ENCODE measurements at places on chromosomes 3 and 15. TPM values are rescaled to one million over a fixed set of nuclear protein-coding genes. Genes with fewer than 3 reads are reported as not detected.

DNA sequence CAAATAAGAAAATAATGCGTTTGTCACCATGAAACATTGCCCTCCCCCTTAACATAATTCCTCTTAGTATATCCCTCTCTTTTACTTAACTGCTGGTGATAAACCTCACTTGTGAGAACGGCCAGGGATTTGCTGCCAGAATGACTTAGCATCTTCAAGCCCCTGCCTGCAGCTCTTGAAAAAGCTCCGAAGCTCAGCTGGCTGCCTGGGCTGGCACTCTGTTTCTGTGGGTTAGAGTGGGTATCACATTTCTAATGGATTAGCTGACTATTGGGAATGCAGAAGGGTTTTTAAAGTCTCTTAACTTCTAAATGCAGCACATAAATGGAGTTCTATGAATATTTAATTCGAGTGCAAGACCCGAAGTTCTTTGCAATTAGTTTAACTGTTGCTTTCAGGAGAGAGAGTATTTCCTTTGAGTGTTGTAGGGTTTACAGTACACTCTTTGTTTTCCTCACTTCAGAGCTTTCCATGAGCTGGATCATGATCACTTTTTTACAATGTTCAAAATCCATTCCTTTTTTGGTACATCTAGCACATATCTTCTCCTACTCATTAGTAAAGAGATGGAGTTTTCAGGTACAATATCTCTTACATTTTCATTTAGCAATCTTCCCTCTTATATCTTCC lies 124.7 kb upstream of the RBMS3 start:
- no peaks in the 10 kb centered on the region for H3K36me3 ChIP-seq
- H3K27ac ChIP-seq: no peak overlapping the region
- H3K27me3 ChIP-seq: no peaks in the 10 kb centered on the region
- H3K4me1 ChIP-seq: peaks cover 8% of the 10 kb centered on the region
- DNase-seq: no peak
- H3K4me3 ChIP-seq: no peak overlapping the region

GRCh38 chr3:87260270-87260669 lies 16.1 kb downstream of the POU1F1 start:
- H3K4me3 ChIP-seq: no peak overlapping the region
- H3K4me1 ChIP-seq: no peaks in the 10 kb centered on the region
- H3K36me3 ChIP-seq: no peaks in the 10 kb centered on the region

GRCh38 chr3:29302619-29303018 lies 21.7 kb downstream of the RBMS3 start:
- H3K27ac ChIP-seq: no peak overlapping the region
- no peaks in the 10 kb centered on the region for H3K27me3 ChIP-seq
- DNase-seq: no peak
- no peaks in the 10 kb centered on the region for H3K4me1 ChIP-seq

- H3K27me3 ChIP-seq: no peaks in the 10 kb centered on the region
- no peak overlapping the region for H3K4me3 ChIP-seq
- H3K27ac ChIP-seq: no peak overlapping the region
- no peaks in the 10 kb centered on the region for H3K4me1 ChIP-seq
Observed at GRCh38 chr3:114445233-114445632, 151.4 kb downstream of the TIGIT start.

DNA sequence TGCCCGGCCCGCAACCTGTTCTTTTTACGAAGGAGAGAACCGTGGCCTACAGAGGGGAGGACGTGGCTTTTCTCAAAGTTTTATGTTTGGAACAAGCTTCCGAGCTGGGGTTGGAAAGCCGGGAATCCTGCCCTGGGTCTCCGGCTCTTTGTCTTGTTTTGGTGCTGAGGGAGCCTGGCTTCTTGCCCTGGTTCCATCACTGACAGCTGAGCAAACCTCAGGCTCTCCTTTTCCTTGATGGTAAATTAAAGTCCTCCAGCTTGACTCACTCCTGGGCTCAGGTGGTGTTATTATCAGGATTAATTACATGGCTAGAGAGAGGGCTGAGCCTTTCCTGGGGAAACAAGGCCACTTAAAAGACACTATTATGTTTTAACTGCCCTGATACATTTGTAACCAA lies 289.5 kb upstream of the RGMA start:
- H3K27ac ChIP-seq: no peak overlapping the region
- H3K27me3 ChIP-seq: no peaks in the 10 kb centered on the region
- H3K36me3 ChIP-seq: no peaks in the 10 kb centered on the region
- no peak overlapping the region for H3K4me3 ChIP-seq

DNA sequence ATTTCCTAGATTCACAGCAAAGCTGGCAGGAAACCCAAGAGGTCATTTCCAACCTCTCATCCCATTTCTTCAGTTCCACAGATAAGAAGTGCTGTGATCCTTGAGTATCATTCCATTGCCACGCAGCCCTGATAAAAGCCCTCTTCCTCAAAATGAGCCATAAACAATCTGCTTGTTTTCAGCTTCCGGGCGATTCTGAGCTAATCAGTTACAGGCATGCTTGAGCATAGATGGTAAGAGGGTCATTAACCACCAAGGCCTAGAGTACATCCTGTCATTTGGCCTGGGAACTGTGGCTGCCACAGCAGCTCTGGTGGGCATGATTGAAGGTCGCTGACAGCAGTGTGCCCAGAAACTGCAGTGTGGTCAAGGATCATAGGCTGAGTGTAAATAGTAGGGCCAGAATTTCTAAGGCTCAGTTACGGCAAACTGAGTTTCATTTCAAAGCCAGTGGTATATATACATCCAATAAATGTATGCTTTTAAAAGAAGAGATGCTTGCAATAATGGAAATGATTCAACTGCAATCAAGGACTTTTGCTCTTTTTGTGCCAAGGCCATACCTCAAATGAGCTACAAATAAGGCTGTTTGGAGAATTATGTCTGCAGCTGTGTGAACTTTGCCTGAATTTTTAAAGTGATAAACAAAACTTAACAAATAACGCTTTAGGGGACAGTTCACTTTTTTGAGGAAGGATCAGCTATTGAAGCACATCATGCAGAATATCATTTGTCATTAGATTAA lies 47.3 kb downstream of the P3H2 start:
- no peak for DNase-seq
- no peaks in the 10 kb centered on the region for H3K27me3 ChIP-seq
- H3K4me1 ChIP-seq: no peaks in the 10 kb centered on the region
- H3K4me3 ChIP-seq: no peak overlapping the region
- H3K27ac ChIP-seq: no peak overlapping the region

Gene SHC4
- total RNA-seq: not detected

Gene LNP1
- total RNA-seq: 2.3 TPM
